ENCODE measurements at places on chromosomes 7 and 10.

DNA sequence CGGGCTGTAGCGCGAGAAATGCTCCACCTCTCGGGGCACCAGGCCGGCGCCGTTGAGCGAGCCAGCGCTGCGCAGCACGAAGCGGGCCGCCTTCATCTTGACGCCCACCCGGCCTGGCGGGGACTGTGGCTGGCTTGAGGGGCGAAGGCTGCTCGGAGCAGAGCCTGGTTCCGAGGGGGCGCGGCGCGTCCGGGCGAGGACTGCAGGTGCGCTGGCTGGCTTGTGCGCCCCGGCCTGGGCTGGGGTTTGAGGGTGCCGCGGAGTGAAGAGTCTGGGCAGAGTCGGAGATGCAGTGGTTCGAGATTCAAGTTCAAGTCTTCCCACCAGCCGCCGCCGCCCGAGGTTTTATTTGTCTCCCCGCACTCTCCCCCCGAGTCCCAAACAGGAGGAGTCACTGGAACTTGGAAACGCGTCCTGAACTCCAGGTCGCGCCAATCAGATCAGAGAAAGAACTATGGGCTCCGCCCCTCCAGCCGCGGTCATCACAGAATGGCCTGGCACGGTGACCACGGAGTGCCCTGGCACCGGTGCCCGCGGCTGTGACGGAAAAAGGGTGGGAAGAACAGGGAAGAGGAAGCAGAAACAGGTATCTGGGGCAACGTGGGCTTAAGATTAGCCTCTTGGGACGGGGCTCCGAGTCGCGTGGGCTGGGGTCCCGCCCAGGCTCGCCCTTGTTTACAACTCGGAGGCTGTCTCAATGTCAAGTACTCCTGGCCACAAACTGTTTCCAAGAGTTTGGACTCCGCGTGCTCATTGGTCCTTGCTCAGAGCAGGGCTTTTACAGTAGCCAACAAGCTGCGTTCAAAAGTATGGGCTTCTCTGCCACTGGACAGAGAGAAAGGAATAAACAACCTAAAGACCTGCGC is at the start of gene PDK4:
TSS of gene PDK4 (minus strand) at position 319 of the 866 bp plus-strand sequence. CDS start at position 96, 223 bp downstream.
- DNase-seq = no peak

- no peak for DNase-seq
Measured at GRCh38 chr10:34254596-34254995, 560.5 kb downstream of the PARD3 start.

GRCh38 chr10:1782841-1783240 is 45.5 kb upstream of the ADARB2 start:
- no peak for DNase-seq

- DNase-seq = no peak
Measured at GRCh38 chr10:4265964-4266363, 481.0 kb upstream of the KLF6 start.

- DNase-seq = no peak
Measured at GRCh38 chr10:74194999-74195398, 44.0 kb downstream of the ADK start.

DNA sequence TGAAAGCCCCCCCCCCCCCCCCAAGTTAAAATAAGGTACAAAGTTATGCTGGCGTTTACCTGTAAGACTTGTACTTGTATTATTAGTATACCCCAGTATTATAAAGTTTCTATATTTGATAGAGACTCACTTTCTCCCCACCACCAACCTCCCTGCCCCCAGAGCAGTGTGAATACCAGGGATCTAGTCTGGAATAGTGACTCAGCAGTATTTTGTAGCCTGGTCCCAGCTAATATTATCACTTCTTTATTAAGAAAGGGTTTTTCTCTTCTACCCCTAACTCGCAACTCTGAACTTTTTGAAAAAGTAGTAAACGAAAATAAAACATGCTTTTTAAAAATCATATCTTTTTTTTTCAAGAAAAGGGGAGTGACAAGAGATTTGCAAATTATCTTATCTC is 26.7 kb downstream of the GLI3 start:
- DNase-seq = no peak

DNA sequence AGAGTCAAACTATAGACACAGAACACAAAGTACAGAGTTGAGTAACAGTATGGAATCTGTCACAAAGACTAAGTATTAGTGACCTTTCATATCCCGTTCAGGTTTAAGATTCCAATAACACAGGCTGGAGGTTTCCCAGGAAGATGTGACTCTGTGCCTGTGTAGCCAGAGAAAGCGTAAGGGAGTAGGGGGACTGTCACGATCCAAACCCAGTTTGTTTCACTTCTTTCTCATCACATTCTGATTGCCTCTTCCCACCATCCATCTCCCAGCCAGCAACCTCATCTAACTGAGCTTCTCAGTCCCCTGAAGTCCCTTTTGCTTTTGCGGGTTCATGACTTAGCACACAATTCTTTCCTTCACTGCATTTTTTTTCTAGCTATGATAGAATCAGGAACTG is 76.4 kb upstream of the NPVF start:
- no peak for DNase-seq

- no peak for DNase-seq
Measured at GRCh38 chr7:114901771-114902170, 20.1 kb upstream of the MDFIC start.

DNA sequence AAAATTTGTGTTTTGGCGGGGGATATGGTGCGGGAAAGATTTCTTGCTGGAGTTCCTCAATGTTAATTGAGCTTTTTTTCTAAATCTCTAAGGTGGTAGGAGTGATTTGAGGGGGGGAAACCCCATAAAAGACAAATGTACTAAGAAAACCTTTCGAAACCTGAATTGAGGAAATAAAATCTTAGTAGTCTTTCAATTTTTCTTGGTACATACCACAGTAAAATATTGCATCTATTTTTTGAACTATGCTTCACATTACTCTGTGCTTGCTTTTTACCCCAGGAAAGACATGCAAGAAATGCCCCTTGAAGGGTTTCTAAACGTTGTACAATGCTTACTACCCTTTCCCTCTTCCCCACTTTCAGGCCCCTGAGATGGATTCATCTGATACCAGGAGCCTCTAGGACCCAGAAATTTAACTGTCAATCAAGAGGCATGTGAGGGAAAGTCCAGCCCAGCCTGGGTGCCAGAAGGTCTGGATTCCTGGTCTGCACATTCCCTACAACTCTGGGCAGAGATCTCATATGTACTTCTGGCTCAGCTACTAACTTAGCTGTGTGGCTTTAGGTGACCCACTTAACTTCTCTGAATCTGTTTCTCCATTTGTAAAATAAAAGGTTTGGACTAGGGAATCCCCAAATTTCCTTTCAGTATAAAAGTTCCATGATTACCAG is 5.8 kb upstream of the PDCD4 start:
- DNase-seq = no peak

Data from RPMI8226 (cell line).